Activated T-helper 2 cell treated with anti-CD3 and anti-CD28 coated beads, Interferon-gamma antibody, Interleukin-2, Interleukin-4, amounts not matched to agents 10 μg/mL and 5 μg/mL and 100 μg/mL, durations not matched to agents 14 hours and 24 hours and 36 hours (primary cell): ENCODE measurements at places on chromosomes 13 and 19.

DNA sequence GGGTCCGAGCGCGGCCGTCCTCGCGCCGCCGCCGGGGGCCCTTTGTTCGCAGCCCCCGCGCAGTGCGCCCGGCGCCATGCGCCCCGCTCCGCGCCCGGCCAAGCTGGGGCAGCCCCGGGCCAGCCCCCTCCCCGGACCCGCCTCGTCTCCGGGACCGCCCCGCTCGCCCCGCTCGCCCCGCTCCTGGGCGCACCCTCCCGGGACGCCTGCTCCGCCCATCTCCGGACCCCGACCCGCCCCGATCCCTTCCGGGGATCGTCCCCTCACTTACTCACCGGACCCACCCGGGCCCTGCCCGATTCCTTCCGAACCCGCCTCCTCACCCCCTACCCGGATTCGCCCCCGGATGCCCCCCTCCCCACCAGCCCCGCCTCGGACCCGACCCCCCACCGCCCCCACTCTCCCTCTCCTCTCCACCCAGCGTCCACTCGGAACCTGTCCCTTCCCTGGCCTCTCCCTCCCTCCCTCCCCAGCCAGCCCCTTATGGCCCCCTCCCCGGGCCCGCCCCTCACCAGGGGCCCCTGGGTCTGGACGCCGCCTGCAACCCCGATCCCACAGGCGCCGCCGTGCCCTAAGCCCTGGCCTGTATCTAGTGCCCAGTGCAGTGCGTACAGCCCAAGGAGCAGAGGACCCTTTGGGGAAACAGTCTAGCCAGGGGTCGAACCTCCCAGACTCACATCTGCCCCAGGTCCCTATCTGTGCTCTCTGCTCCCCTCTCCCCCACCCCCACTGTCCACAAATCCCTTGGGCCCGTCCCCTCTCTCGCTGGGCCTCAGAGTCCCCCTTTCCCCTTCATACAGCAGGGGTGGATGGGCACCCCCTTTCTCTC is at the start of gene CPAMD8:
Gene CPAMD8, minus strand, starts transcription at position 105 of the 829 bp plus-strand sequence. CDS start 168 bp downstream, outside the sequence.
- no peak for DNase-seq

DNA sequence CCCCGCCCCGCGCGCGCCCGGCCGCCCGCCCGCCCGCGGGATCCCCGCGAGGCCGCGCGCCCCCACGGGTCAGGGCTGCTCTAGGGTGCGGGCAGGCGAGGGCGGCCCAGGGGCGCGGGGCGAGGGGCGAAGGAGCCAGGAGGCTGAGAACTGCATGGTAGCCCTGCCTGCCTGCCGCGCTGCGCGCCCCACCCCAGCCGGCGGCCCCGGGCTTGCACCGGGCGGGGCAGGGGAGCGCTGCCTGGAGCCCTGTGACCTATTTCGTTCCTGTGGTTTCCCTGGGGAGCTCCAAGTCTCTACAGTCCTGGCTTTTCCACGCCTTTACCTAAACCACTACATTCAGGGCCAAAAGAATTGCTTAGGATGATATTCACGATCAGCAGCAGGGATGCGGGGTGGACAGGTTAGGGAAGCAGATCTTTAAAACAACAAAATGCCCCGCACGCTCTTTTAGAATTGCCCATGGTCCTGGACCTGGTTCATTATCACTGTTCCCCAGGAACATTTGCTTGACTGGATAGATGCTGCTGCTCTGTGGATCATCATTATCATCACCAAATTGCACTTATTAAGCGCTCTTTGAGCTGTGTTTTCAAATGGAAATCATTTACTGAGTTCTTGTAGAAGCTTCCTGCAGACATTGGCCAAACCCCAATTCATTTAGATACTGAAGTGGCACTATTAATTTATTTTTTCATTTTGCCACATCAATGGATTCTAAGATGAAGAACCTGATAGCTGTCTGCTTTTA is 421 bp upstream of the GPR12 start:
- DNase-seq: no peak

- no peak for DNase-seq
These were observed 8.1 kb downstream of the TIMM29 start for GRCh38 chr19:10936661-10937084.

GRCh38 chr13:111187960-111188541 is 72.9 kb downstream of the ARHGEF7 start:
- no peak for DNase-seq

DNA sequence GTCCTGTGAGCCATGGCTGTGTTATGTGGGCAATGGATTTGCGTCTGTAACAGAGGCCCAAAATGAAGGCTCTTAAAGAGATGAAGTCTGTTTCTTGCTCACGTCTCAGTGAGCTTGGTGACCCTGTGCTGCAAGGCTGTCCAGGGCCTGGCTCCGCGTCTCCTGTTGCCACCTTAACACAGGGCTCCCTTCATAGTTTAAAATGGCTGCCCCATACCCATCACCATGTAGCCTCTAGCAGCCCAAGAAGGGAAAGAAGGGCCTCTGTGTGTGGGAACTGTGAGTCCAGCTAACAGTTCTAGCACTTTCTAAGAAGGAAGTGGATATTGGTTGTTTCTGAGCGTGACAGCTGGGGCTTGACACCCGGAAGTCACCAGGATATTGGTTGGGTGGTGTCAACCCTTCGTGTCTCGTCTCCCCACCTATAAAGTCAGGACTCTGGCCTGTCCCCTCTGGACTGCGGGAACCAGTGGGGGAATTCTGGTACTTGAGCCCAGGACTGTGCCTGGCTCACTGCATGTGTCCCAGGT is 20.9 kb downstream of the TMED1 start:
- no peak for DNase-seq
